Left ventricle myocardium inferior (tissue), 1 donor: ENCODE measurements at places on chromosomes 16 and 17.

- no peak for DNase-seq
Observed at GRCh38 chr16:24939738-24940137, 75.4 kb downstream of the ARHGAP17 start.

DNA sequence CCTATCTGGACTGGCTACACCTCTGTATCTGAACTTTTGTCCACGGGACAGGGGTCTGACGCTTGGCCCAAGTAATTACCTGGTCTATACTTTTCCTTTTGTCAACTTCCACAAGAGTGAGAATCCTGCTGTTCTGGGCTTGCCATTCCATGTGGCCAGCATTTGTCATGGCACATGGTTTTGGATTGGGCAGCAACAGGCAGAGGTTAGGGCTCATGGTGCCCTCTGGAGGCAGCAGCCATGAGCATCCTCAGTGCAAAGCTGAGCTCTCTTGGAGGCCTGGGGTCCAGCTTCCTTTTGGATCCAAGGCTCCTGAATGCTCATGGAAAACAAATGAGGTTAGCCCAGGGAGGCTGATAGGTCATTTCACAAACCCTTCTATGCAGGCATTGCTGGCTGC lies 7.5 kb upstream of the EDC4 start:
- no peak for DNase-seq

DNA sequence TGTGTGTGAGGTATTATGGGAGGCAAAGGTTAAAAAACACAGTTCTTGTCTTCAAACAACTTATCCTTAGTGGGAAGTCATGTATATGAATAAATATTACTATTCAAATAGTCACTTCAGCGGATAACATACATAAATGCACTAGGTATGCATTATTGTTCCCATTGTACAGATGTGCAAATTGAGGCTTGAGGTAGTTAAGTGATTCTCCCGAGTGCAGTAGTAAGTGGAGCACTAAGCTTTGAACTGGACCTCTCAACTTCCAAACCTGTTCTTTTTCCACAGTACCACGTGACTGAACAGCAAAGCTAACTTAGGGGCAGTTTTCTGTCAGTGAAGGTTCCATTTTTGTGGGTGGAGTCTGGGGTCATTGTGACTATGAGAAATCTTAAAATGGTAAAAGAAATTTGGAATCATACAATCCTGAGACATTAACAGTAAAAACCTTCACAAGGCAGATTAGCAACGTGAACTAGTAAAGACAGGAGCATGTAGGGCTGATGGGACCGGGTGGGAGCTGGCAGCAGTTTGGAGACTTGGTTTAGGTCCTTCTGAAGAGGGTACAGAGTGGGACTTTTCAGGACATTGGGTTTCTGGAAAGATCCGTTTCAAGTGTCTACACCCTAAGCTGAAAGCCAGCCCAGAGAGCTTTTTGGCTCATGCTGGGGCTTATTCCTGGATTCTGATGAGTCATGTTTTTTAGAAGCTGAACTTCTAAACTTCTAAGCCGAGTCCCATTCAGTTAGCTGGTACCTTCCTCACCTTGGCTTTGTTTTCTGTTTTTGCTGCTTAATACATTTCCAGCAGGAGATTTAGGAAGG lies 204.9 kb downstream of the PRKCA start:
- no peak for DNase-seq

DNA sequence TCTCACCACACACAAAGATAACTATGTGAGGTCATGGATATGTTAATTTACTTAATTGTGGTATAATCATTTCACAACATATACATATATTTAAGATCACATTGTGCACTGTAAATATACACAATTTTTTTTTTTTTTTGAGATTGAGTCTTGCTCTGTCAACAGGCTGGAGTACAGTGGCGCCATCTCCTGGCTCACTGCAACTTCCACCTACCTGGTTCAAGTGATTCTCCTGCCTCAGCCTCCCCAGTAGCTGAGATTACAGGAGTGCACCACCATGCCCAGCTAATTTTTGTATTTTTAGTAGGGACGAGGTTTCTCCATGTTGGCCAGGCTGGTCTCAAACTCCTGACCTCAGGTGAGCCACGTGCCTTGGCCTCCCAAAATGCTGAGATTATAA lies 11.5 kb upstream of the PRSS54 start:
- no peak for DNase-seq

- no peak for DNase-seq
Observed at GRCh38 chr17:16239931-16240330, 22.9 kb downstream of the PIGL start.

- DNase-seq: no peak
Observed at GRCh38 chr17:3722716-3723115, 987 bp upstream of the HASPIN start.

DNA sequence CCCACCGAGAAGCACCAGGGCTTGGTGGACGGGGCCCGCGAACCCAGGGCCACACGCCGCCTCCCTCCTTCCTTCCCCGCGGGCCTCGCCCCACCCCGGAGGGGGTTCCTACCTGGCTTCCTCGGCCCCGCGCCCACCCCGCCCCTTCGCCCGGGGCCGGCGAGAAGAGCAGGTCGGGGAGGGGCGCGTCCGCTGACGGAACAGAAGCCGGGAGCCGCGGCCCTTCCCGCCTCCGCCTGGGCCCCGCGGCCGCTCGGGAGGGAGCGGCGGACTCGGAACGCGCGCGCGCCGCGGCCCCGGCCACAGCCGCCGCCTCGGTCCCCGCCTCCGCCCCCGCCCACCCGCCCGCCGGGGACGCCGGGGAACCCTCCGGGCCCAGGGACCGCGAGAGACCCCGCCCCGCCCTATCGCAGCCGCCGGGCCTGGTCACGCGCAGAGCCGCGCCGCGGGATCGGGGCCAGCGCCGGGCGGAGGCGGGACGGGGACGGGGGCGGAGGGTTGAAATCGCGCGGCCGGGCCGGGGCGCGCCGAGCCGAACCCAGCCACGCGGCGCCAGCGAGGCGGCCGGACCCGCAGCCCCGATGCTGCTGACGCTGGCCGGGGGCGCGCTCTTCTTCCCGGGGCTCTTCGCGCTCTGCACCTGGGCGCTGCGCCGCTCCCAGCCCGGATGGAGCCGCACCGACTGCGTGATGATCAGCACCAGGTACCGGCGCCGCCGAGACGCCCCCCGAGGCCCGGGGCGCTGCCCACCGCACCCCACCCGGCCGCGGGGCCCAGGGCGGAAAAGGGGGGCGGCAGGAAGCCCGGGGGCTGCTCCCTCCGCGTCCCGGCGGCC lies at the start of gene TLCD3A:
Gene TLCD3A (plus strand): TSS at position 530 of the 835 bp plus-strand sequence. CDS start 52 bp downstream, at position 582.
- peak; percentile 80 for DNase-seq

- DNase-seq: no peak
Observed at GRCh38 chr16:3089717-3090592, 9.1 kb downstream of the ZSCAN10 start.

GRCh38 chr16:87380881-87381280 lies 2.7 kb downstream of the FBXO31 start:
- DNase-seq: no peak

- no peak for DNase-seq
Observed at GRCh38 chr17:10699856-10700255, 2.5 kb downstream of the ADPRM start.

DNA sequence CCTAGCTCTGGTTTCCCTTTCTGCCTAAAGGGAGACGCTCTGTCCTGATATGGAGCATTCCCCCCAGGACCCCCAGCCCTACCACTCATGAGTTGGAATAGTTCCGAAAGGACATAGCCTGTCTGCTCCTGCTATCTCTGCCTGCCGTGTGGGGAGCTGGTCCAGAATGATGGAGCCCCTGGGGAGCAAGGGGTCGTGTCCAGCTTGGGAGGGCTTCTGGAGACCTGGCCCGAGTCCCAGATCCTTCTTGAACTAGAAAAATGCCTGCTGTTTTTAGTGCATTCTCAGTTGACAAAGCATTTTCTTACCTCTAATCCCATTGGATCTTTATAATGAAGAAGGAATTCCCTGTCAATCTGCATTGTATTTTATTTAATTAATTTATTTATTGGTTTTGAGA lies 9.1 kb upstream of the GRN start:
- DNase-seq: no peak

DNA sequence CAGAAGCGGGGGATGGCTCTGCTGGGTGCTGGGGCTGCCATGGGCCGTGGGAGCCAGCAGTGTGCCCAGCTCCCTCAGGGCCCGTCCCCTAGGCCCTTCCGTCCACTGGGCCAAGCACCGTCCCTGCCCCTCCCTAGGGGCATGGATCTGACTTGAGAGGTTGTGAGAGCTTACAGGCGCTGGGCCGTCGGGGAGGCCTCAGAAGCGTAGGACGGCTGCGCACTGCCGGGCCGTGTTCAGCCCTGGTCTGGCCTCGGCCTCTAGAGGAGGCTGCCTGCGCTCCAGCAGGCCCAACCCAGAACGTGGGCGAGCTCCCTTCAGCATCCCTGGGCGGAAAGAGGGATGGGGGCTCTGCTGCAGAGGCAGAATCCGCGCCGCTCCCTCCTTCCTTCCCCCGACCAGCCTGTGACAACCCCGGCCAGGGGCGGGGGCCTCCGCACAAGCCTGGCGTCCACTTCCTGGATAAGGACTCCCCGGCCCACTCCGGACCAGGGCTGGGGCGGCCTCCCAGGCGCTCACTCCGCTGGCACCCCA lies 685 bp upstream of the MPG start:
- peak; percentile 67 for DNase-seq

DNA sequence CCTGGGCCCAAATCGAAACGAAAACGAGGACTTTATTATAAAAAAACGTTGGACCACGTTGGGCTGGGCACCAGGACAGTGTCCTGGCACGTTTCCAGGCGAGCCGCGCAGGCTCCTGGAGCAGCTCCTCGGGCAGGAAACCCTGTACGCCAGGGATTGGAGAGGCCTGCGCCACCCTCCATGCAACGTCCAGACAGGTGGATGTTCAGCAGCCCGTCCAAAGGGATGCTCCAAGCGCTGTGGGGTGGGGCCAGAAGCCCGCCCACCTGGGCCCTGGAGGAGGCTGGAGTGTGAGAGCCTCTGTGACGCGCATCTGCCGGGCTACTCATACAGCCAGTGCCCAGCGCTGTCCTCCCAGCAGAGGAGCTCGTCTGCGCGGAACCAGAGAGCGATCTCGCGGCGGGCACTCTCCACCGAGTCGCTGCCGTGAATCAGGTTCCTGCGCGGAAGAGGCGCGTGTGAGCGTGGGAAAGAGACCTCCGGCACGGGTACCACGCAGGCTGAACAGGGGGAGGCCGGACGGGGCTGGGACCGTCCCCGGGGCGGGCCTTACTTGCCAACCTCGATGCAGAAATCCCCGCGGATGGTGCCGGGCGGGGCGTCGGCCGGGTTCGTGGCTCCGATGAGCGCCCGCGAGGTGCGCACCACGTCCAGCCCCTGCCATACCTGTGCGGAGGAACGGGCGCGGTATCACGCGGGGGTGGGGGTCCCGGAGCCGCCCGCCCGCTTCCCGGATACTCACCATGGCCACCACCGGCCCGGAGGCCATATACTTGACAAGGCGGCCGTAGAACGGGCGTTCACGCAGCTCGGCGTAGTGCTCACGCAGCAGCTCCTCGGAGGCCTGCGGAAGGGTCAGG lies 785 bp downstream of the NME3 start:
- peak; percentile 62 for DNase-seq

GRCh38 chr17:83182620-83183101 lies 103.3 kb downstream of the METRNL start:
- no peak for DNase-seq

GRCh38 chr16:12680531-12680930 lies 123.2 kb downstream of the CPPED1 start:
- no peak for DNase-seq
